ENCODE measurements at places on chromosomes 7 and 10.

- DNase-seq = no peak
Measured at GRCh38 chr10:6255548-6256061, 52.9 kb downstream of the PFKFB3 start.

- DNase-seq = no peak
Measured at GRCh38 chr7:115906731-115907130, 123.8 kb downstream of the TFEC start.

DNA sequence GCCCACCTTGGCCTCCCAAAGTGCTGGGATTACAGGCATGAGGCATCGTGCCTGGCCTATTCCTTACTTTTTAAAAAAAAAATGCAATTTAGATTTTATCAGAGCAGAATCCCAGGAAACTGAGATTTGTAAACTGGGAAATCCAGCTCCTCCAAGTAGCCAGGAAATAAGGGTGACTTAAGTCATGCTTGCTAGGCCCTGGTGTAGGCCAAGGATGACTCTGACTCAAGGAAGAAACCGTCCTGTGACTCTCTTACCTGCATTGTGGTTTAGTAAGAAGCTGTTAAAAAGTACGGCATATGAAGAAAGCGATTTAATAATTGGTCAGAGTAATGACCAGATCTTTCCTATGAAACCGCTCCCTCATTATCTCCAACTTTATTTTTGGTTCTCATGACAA is 10.2 kb downstream of the PFKP start:
- no peak for DNase-seq

DNA sequence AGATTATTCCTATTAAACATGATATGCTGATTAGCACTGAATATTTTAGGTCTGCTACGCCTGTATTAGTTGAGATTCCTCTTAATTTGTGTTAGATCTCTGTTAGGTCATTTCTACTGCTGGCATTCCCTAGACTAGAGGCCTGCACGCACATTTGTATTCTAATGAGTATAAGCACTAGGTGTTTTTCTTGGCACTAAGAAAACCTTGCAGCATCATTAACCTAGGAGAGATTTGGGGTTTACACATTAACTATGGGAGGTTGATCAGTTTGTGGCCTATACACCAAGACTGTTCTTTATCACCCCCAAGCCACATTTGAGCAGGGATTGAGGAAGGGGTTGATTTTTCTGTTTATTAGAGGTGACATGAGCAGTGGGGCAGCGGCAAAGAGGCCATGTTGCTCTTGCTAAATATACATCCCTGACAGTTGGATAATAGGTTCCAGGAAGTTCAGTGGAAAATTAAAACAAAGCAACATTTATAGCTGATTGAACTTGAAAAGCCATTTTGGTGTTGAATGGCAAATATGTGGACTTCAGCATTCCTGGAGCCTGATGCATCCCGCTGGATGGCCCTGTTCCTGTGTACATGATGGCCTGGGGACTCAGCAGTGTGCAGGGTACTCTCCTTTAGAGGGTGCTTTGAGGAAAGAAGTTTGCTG is 65.2 kb downstream of the GBF1 start:
- no peak for DNase-seq

DNA sequence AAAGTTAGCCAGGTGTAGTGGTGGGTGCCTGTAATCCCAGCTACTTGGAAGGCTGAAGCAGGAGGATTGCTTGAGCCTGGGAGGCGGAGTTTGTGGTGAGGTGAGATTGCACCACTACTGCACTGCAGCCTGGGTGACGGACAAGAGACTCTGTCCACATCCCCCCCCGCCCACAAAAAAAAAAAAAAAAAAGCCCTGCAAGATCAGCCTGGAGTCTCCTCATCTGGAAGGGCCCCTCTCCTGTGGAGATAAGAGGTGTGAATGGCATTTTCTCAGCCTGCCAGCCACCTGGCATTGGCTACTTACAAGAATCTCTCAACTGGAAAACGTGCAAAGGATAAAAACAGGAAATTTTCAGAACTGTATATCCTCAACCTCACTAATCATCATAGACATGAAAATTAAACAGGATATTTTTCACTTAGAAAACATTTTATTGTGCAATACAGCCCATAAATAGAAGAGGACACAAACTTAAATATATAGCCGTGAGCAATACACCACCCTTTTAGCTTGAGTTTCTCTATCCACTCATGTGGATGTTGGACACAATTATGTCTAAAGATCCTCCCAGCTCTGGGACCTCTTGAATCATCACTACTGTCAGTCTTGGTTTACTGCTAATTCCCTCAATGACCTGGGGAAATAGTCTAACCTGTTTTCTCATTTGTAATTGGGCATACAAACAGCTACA is 11.3 kb upstream of the TSPAN15 start:
- no peak for DNase-seq

DNA sequence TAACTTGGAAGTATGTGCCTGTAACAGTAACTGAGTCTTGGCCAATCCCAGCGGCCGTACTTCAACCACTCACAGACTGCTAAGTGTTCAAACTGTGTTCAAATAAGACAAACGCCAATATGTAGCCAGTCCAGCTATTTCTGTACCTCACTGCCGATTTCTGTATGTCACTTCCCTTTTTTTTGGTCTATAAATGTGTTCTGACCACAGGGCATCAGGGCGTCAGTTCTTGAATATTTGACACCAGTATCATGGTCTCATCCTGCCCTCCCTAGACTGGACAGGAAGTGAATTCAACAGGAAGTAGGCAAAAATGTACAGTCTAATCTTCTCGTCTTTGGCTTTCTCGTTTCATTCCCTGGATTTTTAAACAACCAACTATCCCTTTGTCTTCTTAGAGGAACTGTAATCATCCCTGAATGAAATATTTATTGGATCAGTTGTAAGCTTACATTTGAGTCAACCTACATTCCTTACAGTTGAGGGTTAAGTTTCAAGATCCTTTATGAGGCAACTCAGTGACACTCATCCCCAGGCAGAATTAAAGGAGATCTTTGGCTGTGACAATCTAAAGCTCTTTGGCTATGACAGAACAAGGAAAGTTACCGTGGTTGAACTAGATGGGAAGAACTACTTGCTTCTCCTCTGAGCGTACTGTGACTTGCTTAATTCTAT is 232.7 kb downstream of the NSUN6 start:
- no peak for DNase-seq

Data from CD4-positive, alpha-beta T cell treated with Interferon alpha-2 for 1 hour (primary cell).